ENCODE measurements at places on chromosomes 5 and 9.
A peak's percentile ranks its signal among the peaks of the same experiment; 100 is the strongest.

GRCh38 chr5:80192507-80193241, 63.2 kb downstream of the SERINC5 start:
- no peak for DNase-seq

DNA sequence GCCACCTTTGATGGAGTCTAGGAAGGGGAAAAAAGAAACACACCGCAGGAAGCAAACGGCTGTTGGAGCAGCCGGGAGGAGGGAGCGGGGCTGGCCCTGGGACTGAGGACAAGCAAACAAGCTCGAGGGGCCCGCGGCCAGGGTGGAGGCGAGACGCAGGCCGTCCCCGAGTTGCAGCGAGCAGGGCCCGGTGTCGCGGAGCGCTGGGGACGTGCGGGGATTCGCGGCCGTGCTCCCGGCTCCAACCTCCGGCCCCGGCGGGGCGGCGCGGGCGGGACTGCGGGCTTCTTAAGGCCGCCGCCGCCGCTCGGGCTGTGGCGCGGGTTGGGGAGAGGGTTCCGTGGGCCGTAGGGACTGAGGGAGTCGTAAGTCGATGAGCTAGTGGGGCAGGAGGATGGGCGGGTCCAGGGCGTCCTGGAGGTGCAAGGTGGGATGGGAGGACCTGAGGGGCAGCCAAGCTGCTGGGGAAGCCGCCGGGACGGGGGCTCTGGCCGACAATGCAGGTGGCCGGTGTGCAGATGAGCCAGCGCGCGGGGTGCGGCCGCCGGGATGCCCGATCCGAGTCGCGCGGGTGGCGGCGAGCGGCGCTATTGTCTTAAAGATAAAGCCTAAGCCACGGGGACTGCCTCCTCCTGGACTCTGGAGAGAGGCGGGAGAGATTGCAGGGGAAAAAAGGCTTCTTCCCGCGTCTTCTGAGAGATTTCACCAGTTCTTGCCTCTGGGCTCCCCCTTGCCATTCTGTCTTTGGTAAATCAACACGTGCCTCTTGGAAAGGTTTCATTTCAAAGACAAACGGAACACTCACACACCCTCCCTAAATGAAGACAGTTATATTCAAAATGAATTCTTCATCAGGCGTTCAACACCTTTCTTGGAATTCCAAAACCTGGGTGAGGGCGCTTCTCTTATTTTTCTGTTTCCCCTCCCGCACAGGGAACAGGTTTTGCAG, 1.6 kb upstream of the HAPLN1 start:
- DNase-seq, result no peak

GRCh38 chr5:55022450-55022849, 1.6 kb upstream of the GZMK start:
- no peak for DNase-seq

DNA sequence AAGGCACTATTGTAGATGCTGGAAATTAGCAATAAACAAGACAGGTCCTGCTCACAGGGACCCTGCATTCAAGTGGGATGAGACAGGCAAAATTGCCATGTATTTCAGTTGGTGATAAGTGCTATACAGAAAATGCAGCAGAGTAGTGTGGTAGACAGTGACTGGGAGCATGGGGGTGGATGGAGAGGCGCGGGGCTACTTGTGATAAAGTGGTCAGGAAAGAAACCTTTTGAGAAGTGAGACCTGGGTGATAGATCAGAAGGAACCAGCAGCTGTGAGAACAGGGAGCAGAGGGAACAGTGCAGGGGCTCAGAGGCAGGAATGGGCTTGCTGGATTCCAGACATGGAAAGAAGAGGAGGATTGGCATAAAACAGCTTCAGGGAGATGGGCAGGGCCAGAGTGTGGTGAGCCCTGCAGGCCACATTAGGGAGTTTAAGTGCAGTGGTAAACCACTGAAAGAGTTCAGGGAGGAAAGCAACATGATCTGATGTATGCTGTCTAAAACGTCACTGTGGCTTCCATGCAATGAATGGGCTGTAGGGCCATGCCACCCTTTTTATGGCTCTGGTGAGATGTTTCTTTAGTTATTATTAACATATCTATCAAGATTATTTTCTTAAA, 7.3 kb downstream of the CRHBP start:
- no peak for DNase-seq

- no peak for DNase-seq
Measured at GRCh38 chr5:132219981-132220380, 7.7 kb downstream of the P4HA2 start.

- no peak for DNase-seq
Measured at GRCh38 chr9:85344901-85345300, 396.9 kb downstream of the AGTPBP1 start.

DNA sequence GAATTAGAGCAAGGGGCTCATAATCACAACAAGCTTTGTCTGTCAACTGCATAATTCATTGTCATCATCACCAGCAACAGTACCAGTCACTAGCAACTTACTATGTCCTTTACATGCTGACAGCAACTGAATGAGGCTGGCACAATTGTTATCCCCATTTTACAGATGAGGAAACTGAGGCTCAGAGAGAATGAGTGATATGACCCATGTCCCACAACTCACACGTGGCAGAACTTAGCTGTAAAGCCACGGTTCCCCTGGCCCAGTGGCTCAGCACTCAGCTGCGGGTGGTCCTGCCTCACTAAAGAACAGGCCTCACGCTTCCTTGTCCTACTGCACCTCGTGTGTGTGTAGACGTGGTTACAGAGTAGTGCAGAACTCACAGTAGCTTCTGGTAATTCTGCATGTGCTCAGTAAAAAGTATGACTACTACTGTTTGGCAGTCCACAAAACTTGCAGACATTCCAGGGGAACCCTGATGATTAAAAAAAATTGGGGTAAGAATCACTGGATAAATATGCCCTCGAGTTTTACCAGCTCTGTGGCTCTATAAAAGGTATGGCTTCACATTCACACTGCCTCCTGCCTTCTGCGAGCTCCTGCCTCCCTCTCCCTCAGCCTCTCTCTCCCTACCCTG, 30.2 kb downstream of the AFAP1L1 start:
- no peak for DNase-seq

- DNase-seq, result no peak
Measured at GRCh38 chr9:91884696-91885687, 65.0 kb downstream of the ROR2 start.

GRCh38 chr5:1343315-1343751, 1.6 kb downstream of the CLPTM1L start:
- no peak for DNase-seq

- no peak for DNase-seq
Measured at GRCh38 chr5:67969631-67970030, 245.9 kb upstream of the PIK3R1 start.

DNA sequence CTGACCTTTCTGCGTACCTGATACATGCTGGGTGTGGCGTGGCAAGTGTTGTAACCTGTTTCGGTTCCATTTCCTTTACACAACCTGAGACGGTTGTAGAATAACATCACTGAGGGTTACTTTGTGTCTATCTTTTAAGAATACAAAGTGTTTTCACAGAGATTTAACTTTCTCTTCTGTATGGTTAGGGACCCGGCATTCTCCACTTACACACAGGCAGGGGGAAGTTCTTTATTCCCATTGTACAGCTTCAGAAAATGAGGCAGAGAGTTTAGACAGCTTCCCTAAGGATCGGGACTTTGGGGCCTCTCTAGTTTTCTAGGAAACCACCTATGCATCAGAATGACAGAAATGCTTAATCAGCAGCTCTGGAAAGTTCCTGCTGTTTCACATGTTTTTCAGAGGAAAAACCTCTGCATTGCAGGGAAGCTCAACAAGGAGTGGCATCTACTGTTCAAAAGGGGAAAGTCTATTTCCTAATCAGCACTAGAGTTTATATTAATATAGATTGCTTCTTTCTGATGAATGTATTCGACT, 41.3 kb downstream of the CAST start:
- peak; percentile 69 for DNase-seq

DNA sequence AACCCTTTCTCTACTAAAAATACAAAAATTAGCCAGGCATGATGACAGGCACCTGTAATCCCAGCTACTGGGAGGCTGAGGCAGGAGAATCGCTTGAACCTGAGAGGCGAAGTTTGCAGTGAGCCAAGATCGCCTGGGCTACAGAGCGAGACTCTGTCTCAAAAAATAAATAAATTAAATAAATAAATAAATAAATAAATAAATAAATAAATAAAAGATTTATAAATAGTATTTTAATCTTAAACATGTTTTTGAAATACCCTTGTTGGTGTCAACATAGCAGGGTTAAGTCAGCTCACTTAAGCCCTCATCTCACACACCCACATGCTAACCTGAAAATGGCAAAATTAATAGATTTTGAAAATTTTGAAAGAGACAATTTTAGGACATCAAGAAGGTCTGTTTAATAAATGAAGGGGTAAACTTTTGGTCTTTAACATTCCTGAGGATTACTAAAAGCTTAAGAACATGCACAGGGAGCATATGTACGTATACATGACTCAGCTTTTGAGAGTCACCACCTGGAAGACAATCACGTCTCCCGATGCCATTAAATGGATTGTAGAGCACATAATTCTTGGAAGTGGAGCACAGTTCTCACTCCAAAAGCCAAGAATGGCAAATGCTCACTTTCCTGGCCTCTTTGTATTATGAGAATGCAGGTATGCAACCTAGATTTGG, 202.5 kb downstream of the GDNF start:
- DNase-seq, result no peak

- no peak for DNase-seq
Measured at GRCh38 chr5:158450751-158451171, 591.8 kb upstream of the CLINT1 start.

- DNase-seq, result no peak
Measured at GRCh38 chr5:138597661-138598400, 22.6 kb upstream of the HSPA9 start.

DNA sequence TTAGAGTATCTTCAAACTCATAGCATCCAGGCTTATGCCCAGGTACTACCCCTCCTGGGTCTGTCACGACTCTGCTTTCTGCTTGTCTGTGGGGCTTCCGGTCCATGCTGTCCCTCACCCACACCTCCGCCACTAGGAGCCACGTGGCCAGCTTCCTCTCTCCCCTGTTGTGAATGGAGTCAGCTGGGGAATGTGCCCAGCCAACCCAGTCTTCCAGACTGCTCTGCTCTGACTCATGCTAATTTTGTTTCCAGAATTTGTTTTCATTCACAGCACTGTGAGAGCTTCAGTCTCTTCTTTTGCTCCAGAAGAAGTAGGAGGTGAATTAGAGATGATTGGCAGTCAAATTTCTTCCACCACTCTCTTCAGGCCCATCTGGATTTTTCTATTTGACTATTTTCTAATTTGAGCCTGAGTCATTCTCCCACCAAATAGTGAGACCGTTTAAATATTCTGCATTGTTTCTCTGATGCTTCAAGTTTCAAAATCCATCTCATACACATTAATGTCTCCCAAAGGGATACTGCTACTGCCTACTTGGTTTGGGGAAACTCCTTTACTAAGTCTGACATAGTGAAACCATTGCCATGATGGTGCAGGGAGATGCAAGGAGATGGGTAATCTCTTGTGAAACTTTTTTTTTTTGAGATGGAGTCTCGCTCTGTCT, 424.1 kb upstream of the KIF2A start:
- DNase-seq, result no peak
